ENCODE measurements at places on chromosomes 3 and 15. TPM values are rescaled to one million over a fixed set of nuclear protein-coding genes. Genes with fewer than 3 reads are reported as not detected.

LRRFIP2 gene
- total RNA-seq, result 36.7 TPM

LAMB2 gene
- total RNA-seq, result 692 TPM

ACP3 gene
- 1.3 TPM for total RNA-seq

RAB6B gene
- total RNA-seq, result 1.7 TPM

TNK2 gene
- total RNA-seq, result 8.3 TPM

SNTN gene
- total RNA-seq, result not detected

CPN2 gene
- not detected for total RNA-seq

FNDC3B gene
- total RNA-seq, result 108 TPM

NDUFB4 gene
- 102 TPM for total RNA-seq

MAP1A gene
- total RNA-seq, result 22.8 TPM

RNF111 gene
- total RNA-seq, result 18.1 TPM

HGD gene
- 1.0 TPM for total RNA-seq

FGD5 gene
- 5.6 TPM for total RNA-seq

LEKR1 gene
- total RNA-seq, result 0.88 TPM

CNTN4 gene
- total RNA-seq, result not detected

PAK6 gene
- total RNA-seq, result not detected

LHFPL4 gene
- 0.29 TPM for total RNA-seq

GABRR3 gene
- total RNA-seq, result not detected

MUC20 gene
- total RNA-seq, result 0.69 TPM

GOLGA8J gene
- not detected for total RNA-seq

PLSCR5 gene
- not detected for total RNA-seq

CTXN2 gene
- not detected for total RNA-seq

LSAMP gene
- 7.9 TPM for total RNA-seq

WDR93 gene
- total RNA-seq, result not detected

ITIH3 gene
- total RNA-seq, result not detected

TGM5 gene
- not detected for total RNA-seq

LRRC31 gene
- not detected for total RNA-seq

ADAMTSL3 gene
- 0.39 TPM for total RNA-seq

SCG5 gene
- total RNA-seq, result 4.4 TPM

HRH1 gene
- 13.8 TPM for total RNA-seq

MUC13 gene
- total RNA-seq, result not detected

MINAR1 gene
- total RNA-seq, result 1.00 TPM

HRG gene
- total RNA-seq, result not detected

KNG1 gene
- total RNA-seq, result not detected

ATP10A gene
- 1.1 TPM for total RNA-seq

PLXNB1 gene
- 12.4 TPM for total RNA-seq

MKRN2OS gene
- not detected for total RNA-seq

MOBP gene
- total RNA-seq, result not detected

PODXL2 gene
- 3.6 TPM for total RNA-seq

ZFYVE19 gene
- total RNA-seq, result 19.2 TPM

SLCO3A1 gene
- total RNA-seq, result 18.6 TPM

NDN gene
- 77.3 TPM for total RNA-seq

TRAT1 gene
- not detected for total RNA-seq

CP gene
- 2.4 TPM for total RNA-seq
